Osteoblast (primary cell): ENCODE measurements at places on chromosomes 3 and 15.
A peak's percentile ranks its signal among the peaks of the same experiment; 100 is the strongest.

DNA sequence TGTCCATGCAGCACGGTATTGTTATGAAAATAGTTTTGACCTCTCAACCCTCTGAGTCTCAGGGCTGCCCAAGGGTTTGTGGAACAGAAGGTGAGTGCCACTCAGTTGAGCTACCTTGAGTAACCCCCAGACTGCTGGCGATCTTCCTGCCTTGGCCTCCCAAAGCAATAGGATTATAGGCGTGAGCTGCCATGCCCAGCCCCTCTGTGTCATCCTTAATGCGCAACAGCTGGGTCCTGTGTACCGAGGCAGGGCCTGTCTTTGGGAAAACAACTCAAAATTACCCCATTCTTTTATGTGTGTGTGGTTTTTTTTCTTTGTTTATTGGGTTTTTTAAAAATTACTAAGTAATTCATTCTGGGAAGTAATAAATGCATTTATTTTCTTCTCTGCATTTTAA is 78.3 kb upstream of the TPM1 start:
- DNase-seq = no peak
- no peaks in the 10 kb centered on the region for H3K36me3 ChIP-seq
- H3K4me3 ChIP-seq = no peak overlapping the region
- no peaks in the 10 kb centered on the region for H3K4me1 ChIP-seq

DNA sequence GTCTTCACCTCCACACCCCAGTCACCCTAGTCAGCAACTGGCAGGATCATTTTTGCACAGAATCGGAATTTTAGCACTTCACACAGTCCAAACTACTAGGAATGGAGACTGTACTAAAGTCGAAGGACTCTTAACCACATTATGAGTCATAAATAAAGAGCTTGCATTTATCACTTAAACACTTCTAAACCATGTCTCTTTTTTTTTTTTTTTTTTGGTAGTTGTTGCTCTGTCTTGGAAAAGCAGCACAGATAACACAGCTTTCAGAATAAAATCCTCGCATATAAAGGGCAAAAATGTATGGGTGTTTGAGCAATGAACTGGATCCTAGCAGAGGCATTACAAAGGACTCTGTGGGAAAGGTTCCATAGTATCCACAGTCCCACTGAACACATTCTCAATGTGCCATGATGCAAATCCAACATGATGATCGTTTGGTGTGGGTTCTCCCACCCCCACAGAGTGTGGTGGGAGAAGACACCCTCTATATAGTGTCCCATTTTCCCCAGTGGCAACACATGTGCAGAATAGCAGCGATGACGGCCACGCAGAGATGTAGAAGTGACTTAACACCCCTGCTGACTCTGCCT is 47.1 kb downstream of the FOXP1 start:
- peak overlapping the region; percentile 49 for H3K4me3 ChIP-seq
- H3K27me3 ChIP-seq = no peaks in the 10 kb centered on the region
- peak overlapping the region; percentile 95 for H3K27ac ChIP-seq
- no peaks in the 10 kb centered on the region for H3K36me3 ChIP-seq

- peak; percentile 19 for DNase-seq
- H3K27me3 ChIP-seq = no peaks in the 10 kb centered on the region
- H3K4me3 ChIP-seq = no peak overlapping the region
- no peaks in the 10 kb centered on the region for H3K4me1 ChIP-seq
These were observed 41.6 kb downstream of the GSK3B start for GRCh38 chr3:120052677-120053076.

DNA sequence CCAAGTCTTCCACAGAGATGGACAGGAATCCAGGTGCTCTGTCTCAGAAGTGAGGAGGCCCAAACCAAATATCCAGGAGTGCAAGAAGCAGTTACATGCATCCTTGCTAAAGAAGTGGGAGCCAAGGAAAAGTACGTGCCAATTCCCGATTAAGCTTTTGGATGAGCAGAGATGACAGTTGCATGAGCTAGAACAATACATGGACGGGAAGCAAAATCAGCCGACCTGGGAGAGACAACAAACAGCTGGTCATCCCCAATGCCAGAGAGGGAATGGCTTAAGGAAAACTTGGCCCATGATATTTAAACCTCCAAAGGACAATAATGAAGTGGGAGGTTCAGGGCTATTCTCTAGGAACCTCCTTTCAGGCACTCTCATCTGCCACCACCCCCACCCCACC is 86.0 kb upstream of the ABHD17C start:
- H3K4me1 ChIP-seq = peaks cover 2% of the 10 kb centered on the region
- no peak for DNase-seq
- H3K27me3 ChIP-seq = peaks cover 13% of the 10 kb centered on the region
- no peaks in the 10 kb centered on the region for H3K36me3 ChIP-seq
- H3K4me3 ChIP-seq = no peak overlapping the region
